Left lung (tissue), 14 donors: ENCODE measurements at places on chromosomes 7 and 10.

DNA sequence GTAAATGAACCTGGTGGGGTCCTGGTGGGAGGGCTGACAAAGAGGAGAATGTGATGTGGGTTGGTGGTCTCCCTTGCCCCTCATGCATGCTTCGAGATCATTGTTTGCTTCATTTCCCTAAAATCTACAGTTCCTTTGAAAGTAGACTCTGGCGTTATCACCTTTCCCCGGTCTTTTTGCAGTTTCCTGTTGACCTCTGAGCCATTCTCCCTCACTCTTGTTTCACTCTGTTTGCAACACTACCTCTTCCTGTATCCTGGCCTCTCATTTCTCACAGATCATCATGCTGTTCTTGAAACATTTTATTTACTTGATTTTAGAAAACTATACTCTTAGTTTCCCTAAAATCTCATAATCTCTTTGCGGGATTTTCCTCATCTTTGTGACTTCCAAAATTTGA lies 179.8 kb downstream of the WNT2 start:
- DNase-seq: no peak

GRCh38 chr7:112262855-112263487 lies 56.5 kb downstream of the ZNF277 start:
- DNase-seq: no peak

- DNase-seq: no peak
Measured at GRCh38 chr10:98666276-98666675, 219.5 kb upstream of the HPS1 start.

GRCh38 chr10:15487376-15487775 lies 116.3 kb upstream of the FAM171A1 start:
- no peak for DNase-seq

GRCh38 chr7:157656195-157656769 lies 319.5 kb downstream of the DNAJB6 start:
- DNase-seq: no peak

DNA sequence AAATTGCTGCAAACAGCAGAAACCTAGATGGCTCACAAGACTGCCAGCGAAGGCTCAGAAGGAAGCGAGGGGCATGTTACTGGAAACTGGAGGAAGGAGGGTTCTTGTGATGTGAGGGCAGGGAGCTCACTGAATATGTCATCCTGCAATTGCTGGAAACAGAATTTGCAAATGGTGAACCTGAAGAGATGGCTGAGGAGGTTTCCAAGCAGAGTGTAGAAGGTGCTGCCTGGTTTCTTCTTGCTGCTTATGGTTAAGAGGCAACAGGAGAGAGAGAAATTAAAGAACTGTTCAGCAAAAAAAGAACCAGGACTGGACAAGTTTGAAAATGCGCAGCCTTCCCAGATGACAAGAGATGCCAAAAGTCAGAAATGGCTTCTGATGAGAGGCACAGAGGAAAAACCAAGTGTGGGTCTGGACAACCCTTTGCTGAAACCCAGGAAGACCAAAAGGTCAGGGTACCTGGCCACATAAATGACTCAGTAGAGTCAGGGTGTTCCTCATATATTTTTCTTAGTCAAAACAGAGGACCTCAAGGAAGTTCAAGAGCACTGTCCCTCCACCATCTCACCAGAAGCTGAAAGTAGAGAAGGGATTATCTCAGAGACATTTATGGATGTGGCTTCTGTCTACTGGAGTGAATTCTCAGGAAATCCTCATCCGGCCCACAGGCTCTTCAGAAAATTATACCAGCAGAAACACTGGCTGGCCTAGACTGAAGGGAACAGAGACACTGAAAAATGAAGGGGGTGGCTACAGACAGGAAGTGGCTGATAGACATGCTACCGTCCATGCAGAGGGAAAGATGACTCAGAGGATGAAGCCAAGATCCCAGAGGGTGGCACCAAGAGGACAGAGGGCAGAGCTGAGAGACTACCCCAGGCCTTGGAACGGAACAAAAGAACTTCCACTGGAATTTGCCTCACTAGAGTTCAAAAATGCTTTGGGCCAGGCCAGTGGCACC lies 10.1 kb downstream of the PAPOLB start:
- DNase-seq: no peak

GRCh38 chr10:3763035-3763456 lies 22.0 kb downstream of the KLF6 start:
- DNase-seq: no peak

DNA sequence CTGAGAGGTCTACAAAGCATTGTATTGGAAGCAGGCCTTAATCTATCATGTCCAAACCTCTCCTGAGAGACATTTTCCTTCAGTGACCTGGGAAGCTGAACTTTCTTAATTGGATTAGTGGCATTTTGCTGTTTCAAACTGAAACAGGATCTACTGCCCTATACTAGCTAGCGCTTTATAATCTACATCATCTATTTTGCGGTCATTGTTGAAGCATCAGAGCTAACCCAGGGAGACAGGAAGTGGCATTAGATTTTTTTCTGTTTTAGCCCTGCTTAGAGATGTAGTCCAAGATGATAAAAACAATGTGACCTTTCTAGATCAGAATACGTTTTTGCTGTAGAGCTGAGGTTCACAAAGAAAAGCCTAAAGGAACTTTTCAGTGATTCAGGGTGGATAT lies 147.4 kb upstream of the AGR3 start:
- no peak for DNase-seq

GRCh38 chr10:86756511-86757112 lies at the start of gene BMPR1A:
Gene BMPR1A (plus strand): TSS chr10:86756619. CDS start chr10:86876019, 119,400 bp downstream.
- DNase-seq: peak; percentile 49

- DNase-seq: no peak
Measured at GRCh38 chr10:80708808-80709207, 171.1 kb downstream of the SH2D4B start.
